ELF-1 (cell line): ENCODE measurements at places on chromosomes 13 and 19.

DNA sequence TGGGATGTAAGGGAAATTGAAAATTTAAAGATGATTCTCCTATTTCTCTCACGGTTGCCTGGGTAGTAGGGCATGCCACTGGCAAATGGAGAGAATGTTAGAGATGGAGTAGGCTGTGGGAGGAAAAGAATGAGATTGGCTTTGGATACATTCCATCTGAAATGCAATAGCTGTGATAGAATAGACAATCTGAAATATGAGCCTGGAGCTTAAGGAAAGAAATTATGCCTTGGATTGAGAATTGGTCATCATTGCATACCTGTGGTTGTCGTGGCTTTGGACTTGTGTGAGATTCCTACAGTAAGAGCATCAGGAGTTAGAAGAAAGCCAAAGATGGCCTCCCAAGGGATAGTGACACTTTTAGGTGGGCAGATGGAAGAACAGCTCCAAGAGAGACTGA, 305.1 kb upstream of the SLC10A2 start:
- DNase-seq, result no peak

DNA sequence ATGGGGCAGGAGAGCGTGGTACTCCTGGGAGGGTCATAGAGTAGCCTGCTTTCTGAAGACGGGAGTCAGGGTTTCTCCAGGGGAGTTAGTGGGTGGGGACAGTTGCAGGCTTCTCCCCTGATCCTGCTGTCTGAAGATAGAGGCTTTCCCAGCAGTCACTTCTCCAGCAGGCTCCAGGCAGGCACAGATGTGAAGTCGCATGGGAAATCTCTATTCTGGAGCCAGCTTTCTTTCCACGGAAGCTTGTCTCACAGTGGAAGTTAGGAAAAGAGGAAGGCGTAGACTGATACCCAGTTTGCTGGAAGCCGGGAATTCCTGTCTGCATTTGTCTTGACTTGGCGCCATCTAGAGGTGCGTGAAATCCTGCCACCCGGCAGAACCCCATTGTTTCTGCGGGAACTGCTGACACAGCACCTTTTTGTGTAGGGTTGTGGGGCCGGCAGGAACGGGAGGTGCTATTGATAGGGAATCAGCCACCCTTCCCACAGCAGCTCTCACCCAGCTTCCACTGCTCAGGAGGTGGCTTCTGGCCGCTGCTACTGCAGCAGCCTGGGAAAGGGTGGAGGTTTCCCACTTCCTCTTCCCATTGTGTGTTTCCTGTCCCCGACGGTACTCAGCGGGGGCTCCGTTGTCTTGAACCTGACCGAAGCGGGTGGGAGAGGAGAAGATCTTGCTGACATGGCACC, 28.5 kb upstream of the NPAS1 start:
- peak; percentile 88 for DNase-seq

DNA sequence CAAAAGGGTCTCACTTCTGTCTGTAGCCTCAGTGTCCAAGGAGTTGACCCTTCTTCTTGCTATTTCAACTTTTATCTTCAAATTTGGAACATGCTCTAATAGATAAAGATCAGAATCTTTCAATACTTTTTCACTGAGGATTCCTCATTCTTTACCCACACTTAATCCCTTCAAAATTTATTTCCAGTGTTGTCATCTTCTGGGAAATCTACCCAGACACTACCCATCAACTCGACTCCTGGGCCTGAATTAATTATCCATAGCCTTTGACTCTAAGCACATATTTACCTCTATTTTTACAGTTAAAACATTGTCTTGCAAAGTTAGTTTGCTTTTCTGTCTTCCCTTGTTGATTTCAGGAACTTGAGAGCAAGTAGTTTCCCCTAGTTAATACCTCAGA, 1022.5 kb downstream of the PCDH9 start:
- DNase-seq, result no peak

DNA sequence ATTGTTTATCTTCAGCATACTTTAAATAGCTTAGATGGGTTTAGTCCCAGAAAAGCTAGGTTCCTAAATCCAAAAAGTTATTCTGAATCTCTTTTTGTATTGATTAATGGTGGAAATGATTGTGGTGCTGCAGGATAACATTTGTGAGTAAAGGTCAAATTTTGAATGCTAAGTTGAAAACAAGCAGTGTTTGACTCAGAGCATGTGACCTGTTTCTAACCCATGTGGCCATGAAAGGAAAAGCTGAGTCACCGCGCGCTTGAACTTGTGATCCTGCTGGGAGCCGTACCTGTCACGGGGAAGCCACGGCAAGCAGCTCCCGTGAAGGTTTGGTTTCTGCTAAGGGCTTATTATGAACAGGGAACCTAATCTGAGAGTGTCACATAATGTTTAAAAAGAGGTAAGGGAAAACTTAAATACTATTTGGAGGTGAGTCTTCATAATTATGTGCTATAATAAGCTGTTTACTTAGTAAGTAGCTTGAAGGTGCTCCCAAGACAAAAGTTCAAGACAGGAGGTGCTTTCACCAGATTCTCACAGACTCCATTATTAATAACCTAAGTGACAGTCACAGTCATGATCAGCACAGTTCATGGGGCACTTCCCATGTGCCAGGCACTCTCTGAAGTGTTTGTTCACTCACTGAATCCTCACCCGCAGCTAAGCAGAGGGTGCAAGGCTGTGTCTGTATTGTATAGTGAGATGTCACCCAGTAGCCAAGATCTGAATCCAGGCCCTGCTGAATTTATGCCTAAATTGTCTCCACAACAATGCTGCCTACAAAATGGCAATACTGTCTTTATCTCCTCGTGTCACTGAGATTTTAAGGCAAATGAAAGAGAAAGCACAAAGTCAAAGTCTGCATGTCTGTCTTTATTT, 286.5 kb downstream of the MYO16 start:
- peak; percentile 51 for DNase-seq

DNA sequence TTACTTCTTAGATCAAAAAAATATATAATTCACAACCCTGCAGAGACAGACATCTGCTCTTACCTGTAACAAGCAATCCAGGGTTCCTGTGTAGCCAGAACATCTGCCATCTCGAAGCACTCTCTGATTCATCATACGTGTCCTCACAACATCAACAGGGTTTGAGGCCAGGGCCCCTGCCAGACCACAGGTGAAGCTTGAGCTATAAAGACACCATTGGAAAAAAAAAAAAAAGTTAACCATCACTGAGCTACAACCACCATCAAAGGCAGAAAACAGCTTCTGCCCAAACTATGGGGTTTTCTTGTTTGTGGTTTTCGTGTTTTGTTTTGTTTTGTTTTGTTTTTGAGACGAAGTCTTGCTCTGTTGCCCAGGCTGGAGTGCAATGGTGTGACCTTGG, 19.3 kb downstream of the SLC25A30 start:
- DNase-seq, result no peak

GRCh38 chr13:34561033-34561432, 381.0 kb upstream of the NBEA start:
- no peak for DNase-seq

GRCh38 chr19:48683349-48683748, 10.5 kb upstream of the NTN5 start:
- DNase-seq, result no peak

GRCh38 chr19:5988517-5989387, 10.8 kb upstream of the RANBP3 start:
- no peak for DNase-seq

DNA sequence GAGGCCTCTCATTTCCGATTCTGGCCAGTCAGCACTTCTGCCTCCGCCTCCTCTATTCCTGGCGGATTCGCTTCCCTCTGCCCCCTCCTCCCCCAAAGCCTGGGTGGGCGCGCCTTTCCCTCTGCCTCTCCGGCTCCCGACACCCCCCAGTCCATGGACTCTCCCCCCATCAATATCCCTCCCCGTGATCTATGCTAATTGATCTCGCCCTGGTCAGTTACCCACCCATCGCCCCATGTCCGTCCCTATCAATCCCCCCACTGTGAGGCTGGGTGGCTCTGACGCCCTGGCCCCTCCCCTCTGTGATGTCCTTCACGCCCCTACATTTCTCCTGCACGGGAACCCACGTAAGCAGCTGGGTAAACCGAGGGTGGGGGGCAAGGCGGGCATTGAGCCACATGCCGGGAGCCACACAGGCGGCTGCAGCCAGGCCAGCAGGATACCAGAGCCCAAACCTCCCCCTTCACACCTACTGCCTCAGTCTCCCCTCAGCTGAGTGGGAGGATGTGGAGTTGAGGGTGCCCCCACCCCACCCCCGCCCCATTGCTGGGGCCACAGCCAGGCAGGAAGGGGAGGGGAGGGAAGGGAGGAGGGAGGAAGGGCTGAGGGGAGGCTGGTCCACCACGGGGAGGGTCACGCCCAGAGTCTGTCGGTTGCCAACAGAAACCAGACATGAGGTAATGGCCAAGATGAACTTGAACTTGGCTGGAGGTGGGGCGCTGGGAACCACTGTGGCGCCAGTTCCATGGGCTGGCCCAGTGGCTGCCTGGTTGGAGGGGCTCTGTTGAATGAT, 21.0 kb downstream of the SMIM24 start:
- DNase-seq, result no peak

GRCh38 chr13:102536695-102537485, 59.9 kb upstream of the TPP2 start:
- no peak for DNase-seq

DNA sequence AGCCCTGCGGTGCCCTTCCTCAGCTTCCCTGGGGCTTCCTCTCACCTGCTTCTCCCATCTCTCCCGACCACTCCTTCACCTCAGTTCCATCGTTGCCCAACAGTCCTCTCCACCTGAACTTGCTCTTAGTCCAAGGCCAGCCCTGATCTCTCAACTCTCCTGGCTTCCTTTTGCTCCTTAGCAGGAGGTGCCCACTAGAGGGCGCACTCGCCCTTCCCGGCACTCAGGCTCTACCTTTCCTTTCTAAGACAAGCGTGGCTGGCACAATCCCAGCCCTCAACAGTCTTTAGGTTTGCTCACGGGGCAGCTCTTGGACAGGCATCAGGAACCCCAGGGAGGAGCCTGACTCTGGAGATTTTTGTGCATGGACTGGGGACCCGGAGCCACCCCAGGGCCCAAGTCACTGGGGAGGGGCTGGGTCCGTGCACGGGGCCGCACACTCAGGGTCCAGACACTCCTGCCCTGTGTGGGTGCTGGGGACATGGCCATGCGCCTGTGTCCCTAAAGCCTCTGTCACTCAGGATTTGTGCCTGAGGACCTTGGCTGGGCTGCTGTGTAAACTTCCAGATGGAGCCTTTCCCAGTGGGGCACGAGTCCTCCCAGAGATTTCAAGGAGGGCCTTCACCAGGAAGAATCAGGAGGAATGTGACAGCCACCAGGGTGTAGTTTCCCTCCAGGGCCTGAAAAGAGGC, 12.1 kb upstream of the CEACAM8 start:
- peak; percentile 84 for DNase-seq

- no peak for DNase-seq
Observed at GRCh38 chr19:940591-941291, 14.9 kb downstream of the ARID3A start.

- no peak for DNase-seq
Observed at GRCh38 chr13:100362781-100363180, 225.8 kb downstream of the GGACT start.

DNA sequence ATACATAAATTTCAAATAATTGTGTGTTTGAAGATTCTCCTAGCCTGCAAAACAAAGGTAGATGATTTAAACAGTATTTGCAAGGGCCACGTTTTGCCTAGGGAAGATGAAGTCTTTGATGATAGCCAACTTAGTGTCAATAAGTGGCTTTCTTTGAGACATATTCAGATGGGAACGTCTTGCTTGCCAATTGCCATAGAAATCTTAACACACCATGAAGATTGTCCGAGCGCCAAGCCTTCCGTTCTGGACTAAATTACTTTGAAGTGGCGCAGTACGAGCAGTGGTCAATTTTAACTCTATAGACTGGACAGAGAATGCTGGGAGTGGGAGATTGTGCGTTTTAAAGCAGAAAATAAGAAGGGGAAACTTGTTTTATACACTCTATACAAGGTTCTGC, 9.9 kb downstream of the ZIC5 start:
- no peak for DNase-seq

GRCh38 chr13:38763446-38764381, 76.8 kb downstream of the FREM2 start:
- peak; percentile 50 for DNase-seq

GRCh38 chr19:10981252-10981895, 20.5 kb downstream of the SMARCA4 start:
- no peak for DNase-seq

DNA sequence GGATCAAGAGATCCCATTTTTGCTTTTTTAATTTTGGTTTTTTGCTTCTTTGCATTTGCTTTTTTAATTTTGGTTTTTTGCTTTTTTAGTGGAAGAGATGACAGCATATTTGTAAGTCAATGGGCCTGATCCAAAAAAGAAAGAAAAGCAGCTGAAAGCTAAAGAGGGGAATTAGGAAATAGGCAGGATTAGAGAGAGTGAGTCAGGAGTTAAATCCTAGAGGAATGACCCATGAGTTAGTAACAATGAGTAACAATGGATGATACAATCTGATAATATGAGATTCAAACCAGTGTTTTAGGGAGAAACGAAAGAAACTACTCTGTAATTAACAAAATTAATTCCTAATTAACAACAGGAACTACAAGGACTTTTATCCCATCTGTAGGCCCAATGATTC, 111.2 kb upstream of the SGCG start:
- DNase-seq, result no peak

DNA sequence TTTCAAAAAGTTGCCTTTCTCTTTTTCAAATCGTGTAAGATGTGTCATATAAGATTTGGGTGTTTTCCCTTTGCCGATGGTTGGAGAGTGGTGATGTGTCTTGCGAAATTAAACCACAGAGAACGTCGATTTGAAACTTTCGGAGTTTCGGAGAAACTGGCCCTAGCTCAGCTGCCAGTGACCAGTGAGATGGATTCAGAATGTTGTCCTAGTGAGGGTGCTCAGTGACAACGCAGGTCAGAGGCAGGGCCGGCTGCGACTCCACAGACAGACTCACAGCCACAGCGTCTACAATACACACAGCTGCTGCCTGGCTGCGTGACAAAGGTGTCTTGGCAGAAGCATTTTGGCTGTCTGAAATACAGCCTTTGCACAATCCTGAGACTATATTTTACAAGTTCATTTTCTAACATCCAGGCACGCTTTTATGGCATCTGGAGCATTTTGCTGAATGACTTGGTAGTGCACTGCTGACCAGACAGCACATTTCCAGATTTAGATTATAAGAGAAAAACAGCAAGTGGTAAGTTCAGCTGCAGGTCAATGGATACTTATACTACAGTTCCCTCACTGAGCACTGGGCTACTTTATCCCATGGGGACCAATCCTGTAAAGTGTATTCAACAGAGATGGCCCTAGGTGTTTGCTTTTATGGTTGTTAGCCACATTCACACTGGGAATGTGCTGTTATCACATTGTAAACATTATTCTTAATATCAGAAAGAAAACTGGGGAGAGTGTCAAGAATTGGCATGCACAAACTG, 207.5 kb downstream of the KCNRG start:
- no peak for DNase-seq

DNA sequence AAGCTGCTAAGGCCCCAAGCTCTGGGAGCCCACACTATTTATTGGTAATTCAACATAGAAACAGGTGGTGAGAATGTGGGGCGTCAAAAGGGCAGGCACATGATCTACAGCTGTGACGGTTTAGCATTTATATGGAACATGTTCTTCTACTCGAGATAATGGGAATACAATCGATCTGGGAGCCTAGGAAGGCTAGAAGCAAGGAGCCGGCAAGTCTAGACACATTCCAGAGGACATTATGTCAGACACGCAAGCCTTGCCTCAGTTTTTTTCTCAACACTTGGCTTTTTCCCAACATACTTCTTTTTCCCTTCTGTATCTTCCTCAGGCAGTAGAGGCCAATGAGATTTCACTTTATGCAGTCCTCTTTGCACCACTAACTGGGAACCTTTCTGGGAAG, 315.7 kb upstream of the SLITRK5 start:
- DNase-seq, result no peak

- no peak for DNase-seq
Observed at GRCh38 chr13:110989331-110989730, 74.5 kb upstream of the ANKRD10 start.
